ENCODE measurements at places on chromosomes 11 and 22. TPM values are rescaled to one million over a fixed set of nuclear protein-coding genes. Genes with fewer than 3 reads are reported as not detected.
A peak's percentile ranks its signal among the peaks of the same experiment; 100 is the strongest.

EFCAB6 gene
- total RNA-seq, result 3.1 TPM

NOX4 gene
- total RNA-seq, result 1.4 TPM

- H3K36me3 ChIP-seq, result peaks cover 38% of the 10 kb centered on the region
- H3K27me3 ChIP-seq, result no peaks in the 10 kb centered on the region
- no peak for DNase-seq
- H3K4me1 ChIP-seq, result peaks cover 62% of the 10 kb centered on the region
- peak overlapping the region; percentile 73 for H3K27ac ChIP-seq
These were observed 52.9 kb downstream of the TIMP3 start for GRCh38 chr22:32854351-32854804.

DNA sequence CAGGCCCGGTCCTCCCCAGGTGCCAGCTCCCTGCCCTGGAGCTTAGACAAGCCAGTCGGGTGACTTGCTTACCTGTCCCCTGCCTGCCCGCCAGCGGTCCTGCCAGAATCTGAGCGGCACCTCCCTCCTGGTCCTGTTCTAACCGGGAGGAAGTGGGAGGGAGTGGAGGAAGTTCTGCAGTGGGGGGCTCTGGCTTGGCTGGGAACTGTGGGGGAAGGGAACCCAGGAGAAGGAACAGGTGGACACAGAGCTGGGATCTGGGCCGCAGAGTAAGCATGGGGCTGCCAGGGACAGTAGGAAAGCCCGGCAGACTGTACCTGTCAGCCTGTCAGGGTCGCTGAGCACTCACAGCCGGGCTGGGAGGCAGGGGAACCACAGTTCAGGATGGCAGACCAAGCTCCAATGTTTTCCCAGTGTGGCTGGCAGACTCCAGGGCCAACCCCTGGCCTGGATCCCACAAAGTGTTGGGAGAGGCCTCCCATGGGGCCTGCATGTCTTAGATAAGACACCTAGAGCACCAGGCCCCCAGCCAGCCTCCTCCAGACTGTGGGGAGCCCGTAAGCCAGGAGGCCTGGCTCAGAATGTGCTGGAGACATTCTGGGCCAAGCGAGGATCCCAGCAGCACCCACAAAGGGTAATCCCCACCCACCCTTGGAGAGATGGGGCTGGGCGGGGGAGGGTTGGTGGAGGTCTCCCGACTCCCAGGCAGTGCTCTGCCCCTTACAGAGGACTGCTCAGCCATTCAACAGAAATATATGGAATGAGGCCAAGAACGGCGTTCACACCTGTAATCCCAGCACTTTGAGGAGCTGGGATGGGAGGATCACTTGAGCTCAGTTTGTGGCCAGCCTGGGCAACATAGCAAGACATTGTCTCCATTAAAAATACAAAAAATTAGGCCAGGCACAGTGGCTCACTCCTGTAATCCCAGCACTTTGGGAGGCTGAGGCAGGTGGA is 2.3 kb downstream of the CYB5R3 start:
- peak overlapping the region; percentile 97 for H3K27ac ChIP-seq
- peak overlapping the region; percentile 95 for H3K4me3 ChIP-seq
- H3K4me1 ChIP-seq, result peaks cover 72% of the 10 kb centered on the region
- no peaks in the 10 kb centered on the region for H3K36me3 ChIP-seq
- H3K27me3 ChIP-seq, result no peaks in the 10 kb centered on the region
- no peak for DNase-seq

DNA sequence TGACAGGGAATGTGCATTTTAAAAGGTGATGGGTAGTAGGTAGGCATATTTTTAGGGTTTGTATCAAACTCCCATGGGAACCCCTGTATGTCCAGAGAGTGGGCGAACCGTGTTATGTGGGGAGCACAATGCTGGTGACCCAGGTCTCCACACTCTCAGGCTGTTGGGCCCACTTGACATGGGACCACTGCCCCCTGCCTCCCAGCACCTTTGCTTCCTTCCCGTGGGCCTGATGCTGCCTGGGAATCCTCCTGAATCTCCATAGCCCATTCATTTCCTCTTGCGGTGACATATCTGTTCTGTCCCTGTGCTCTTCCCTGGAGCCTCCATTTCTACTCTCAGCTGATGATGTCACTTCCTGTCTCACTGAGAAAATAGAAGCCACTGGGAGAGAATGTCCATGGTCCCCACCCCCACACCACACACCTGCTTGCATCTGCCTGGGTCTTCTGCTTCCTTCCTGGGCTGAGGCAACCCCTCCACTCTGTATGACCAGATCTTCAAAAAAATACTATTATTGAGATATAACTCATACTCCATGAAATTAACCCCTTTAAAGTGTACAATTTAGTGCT is 55.8 kb upstream of the THY1 start:
- peaks cover 3% of the 10 kb centered on the region for H3K27me3 ChIP-seq
- H3K36me3 ChIP-seq, result no peaks in the 10 kb centered on the region
- H3K4me3 ChIP-seq, result no peak overlapping the region
- no peak for DNase-seq
- H3K4me1 ChIP-seq, result peaks cover 24% of the 10 kb centered on the region

- H3K27ac ChIP-seq, result no peak overlapping the region
- no peak for DNase-seq
- no peak overlapping the region for H3K4me3 ChIP-seq
These were observed 21.9 kb upstream of the GRIA4 start for GRCh38 chr11:105588001-105588400.

DNA sequence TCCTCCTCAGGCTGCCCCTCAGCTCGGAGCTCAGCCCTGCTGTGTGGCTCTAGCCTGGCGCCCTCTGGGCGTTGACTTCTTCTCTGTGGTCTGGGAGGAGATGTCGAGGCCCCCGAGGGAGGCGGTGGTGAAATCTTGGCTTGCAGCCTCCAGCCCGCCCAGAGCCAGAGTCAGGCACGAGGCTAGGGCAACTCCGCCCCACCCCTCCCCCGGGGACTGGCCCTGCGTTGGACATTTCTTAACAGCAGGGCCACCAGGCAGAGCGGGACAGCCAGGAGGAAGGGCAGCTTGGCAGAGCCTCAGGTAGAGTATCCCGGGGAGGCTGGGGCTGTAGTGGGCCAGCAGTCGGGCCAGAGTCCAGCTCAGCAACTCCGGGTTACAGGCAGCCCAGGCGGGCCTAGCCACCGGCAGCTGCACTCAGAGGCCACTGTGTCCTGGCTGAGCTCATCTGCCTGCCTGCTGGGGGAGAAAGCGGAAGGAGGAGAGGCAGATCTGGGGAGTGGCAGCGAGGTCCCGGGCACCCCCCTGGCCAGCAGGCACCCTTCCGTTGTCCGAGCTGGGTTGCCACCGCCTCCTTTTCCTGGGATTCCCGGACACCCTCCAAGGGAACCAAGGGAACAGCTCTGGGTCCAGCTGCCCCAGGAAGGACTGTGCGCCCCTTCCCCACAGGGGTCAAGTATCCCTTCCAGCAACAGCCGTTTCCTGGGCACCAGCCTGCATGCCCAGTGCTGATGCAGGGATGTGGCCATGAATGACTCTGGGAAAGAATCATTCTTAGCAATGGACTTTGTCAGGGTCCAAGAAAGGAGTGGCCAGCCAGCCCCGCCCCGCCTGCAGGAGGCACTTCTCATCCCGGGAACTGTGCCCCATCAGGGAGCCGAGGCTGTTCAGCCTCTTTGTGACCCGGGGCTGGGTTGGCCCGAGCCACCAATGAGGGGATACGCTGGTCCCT is at the start of gene ALDH3B1:
ALDH3B1 (plus strand) TSS at position 238 of the 952 bp plus-strand sequence. CDS start 4,971 bp downstream, outside the sequence.
- peak within 1 kb of the TSS; percentile 46 for H3K4me3 ChIP-seq
- no peaks in the 10 kb centered on the region for H3K27me3 ChIP-seq
- H3K27ac ChIP-seq, result peak within 1 kb of the TSS; percentile 88
- H3K36me3 ChIP-seq, result no peaks in the 10 kb centered on the region

DNA sequence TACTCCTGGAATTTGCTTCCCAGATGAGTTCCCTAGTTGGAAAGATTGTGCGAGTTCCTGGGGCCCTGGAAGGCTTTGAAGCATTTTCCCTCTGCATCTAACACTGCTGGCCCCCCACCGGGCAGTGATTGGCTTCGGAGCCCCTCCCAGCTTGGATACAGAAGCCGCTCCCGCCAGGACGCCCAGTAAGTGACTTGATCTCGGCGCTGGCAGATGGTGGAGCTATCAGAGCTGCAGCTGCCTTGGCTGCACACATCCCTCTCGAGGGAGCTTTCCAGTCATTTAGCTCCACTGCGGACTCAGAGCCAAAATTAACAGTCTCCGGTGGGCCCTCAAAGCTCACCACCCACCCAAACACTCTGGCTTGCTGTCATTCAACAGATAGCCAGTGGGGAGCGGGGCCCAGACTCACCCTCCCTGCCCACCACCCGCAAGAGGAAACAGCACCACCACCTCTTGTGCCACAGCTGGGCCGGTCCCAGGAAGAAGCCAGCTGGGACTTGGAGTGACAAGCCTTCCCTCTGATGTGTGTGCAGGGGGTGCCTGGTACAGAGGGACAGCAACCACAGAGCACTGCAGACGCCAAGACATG is 162.3 kb downstream of the TRIM29 start:
- no peak overlapping the region for H3K4me3 ChIP-seq
- H3K36me3 ChIP-seq, result no peaks in the 10 kb centered on the region
- no peaks in the 10 kb centered on the region for H3K4me1 ChIP-seq
- H3K27me3 ChIP-seq, result peaks cover 33% of the 10 kb centered on the region
- DNase-seq, result no peak

DNA sequence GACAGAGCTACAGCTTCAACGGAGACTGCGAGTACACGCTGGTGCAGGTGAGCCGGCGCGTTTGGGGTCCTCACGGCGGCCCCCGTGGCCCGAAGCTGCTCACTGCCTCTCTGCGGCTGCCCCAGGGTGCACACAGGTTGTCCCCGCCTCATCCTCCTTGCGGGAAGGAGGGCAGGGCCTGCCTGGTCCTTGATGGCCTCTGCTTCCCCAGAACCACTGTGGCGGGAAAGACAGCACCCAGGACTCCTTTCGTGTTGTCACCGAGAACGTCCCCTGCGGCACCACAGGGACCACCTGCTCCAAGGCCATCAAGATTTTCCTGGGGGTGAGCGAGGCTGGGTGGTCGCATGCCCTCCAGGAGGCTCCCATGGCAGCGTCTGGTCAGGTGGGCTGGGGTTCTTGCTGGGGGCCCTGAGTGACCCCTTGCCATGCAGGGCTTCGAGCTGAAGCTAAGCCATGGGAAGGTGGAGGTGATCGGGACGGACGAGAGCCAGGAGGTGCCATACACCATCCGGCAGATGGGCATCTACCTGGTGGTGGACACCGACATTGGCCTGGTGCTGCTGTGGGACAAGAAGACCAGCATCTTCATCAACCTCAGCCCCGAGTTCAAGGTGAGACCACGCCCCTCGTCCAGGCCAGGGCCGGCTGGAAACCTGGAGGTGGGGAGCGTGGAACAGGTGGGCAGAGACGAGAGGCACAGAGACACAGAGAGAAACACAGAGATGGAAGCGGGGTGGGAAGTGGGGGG is 19.4 kb downstream of the MUC5AC start:
- H3K4me3 ChIP-seq, result no peak overlapping the region
- DNase-seq, result no peak
- H3K27me3 ChIP-seq, result peaks cover 27% of the 10 kb centered on the region
- H3K4me1 ChIP-seq, result no peaks in the 10 kb centered on the region
- no peak overlapping the region for H3K27ac ChIP-seq

- H3K27me3 ChIP-seq, result peaks cover 49% of the 10 kb centered on the region
- H3K4me3 ChIP-seq, result no peak overlapping the region
- no peak for DNase-seq
These were observed 58.7 kb upstream of the PRODH start for GRCh38 chr22:18994701-18995326.

DNA sequence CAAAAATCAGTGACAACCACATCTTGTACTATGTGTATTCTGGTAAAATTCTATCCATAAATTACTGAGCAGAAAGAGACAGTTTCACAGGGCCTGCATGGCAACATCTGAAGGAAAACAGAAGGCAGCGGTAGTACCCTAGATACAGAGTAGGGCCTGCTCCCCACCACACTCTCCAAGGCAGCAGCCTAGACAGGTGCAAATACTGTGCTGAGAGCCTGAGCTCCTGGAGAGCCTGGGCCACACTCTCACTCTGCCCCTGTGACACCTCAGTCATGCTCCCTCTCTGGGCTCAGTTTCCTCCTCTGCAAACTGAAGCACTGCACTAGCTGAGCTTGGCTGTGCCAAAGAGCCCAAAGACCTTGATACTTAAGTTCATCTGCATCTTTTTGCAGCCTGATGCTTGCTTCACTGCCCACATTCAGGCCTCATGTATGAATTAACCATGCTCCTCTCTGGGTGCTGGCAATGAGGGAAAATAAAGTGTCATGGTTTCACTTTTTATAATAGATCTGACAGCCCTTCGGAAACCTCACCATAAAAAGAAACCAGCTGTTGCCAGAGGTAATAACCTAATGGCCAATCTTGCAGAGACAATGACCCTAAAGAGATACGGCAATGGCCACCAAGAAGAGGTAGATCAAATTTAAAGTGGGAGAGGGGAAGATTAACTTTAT is 104.7 kb downstream of the PLEKHA7 start:
- H3K4me3 ChIP-seq, result no peak overlapping the region
- no peaks in the 10 kb centered on the region for H3K36me3 ChIP-seq
- no peak for DNase-seq
- peaks cover 18% of the 10 kb centered on the region for H3K4me1 ChIP-seq

GRCh38 chr22:38485783-38486182 is 17.9 kb downstream of the KDELR3 start:
- H3K27ac ChIP-seq, result no peak overlapping the region
- H3K27me3 ChIP-seq, result no peaks in the 10 kb centered on the region
- no peak overlapping the region for H3K4me3 ChIP-seq

DNA sequence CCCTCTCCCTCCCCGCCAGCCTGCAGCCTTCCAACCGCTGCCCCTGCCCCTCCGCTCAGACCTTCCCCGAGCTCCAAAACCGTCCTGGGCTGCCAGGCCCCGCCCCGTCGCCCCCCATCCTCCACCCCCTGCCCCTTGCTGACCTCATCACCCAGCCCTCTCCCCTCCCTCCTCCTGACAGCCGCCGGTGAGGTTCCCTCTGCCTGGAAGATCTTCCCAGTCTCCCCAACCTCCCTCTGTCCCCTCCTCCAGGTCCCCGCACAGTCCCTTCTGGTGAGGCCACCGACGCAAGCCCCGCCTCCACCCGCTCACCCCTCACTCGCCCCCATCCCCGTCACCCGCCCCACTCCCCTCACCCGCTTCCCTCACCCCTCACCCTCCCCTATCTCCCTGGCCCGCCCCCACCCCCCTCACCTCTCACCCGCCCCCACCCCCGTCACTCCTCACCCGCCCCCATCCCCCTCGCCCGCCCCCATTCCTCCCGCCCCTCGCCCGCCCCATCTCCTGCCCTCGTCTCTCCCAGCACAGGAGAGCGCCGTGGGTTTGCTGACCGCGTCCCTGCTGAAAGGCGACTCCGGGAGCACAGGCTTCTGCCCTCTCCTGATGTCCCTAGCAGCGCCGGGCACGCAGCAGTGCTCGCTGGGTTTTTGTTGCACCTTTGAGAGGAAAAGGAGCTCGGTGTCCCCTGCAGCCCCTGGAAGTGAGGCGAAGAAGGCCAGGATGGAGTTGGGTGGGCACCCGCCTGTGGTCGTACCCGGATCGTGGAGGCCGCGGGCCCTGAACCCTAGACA is 16.4 kb upstream of the UPK3A start:
- H3K27me3 ChIP-seq, result no peaks in the 10 kb centered on the region
- peaks cover 48% of the 10 kb centered on the region for H3K4me1 ChIP-seq
- DNase-seq, result no peak
- peak overlapping the region; percentile 74 for H3K4me3 ChIP-seq

DNA sequence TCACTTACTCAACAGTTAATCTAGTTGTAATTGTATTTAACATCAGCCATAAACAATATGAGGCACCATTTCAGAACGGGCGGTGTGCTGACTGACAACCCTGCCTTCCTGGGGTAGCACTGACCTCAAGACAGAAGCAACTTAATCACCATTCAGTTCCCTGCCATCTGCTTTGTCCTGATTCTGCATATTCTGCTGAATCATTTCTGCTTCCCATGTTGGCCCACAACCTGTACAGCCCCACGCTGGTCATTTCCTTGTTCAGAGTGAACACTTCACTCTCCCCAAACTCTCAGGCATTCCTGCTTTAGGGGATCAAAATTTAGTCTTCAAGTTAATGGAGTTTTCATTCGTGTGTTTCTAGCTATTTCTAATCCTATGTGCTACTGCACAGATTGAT is 132.3 kb upstream of the ZBED5 start:
- H3K27me3 ChIP-seq, result no peaks in the 10 kb centered on the region
- no peak for DNase-seq
- no peak overlapping the region for H3K4me3 ChIP-seq
- no peak overlapping the region for H3K27ac ChIP-seq
- H3K4me1 ChIP-seq, result no peaks in the 10 kb centered on the region
